ENCODE measurements at places on chromosomes 4 and X.
A peak's percentile ranks its signal among the peaks of the same experiment; 100 is the strongest.

DNA sequence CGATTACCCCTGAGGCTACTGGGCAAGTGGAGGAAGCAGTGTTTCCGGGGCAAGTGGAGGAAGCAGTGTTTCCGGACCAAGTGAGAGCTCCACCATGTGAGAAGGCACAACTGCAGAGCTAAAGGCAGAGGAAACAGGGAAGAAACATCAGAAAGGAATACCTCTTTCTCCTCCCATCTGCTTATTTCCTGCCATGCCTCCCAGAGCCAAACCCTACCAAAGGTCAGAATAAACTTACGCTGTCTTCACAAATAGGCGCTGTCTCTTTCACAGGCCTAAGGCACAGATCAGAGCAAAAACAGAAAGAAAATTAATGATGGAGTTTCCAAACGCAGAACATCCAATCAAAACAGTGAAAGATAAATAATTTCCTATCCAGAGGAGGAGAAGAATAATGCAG lies 153.0 kb downstream of the ATOH1 start:
- DNase-seq: no peak

DNA sequence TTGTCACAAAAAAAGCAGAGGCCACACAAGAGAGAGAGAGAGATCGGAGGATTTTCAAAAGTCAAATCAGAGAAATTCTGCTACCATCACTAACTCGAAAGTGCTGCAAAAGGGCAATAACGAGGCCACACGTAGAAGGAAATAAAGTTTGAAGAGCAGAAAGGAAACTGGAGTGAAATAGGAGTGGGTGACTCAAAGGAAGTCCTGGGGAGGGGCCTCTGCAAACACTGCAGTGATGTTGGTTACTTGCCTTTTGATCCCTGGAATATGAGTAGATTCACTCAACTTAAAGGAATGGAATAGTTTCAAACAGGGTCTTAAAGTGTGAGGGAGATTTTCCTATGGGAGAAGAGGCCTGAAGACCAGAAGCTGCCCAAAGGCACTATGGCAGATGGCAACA lies 663.4 kb upstream of the LCORL start:
- no peak for DNase-seq

GRCh38 chr4:10983268-10983667 lies 298.7 kb upstream of the CLNK start:
- no peak for DNase-seq

GRCh38 chr4:1164040-1164439 lies 8.3 kb downstream of the SPON2 start:
- DNase-seq: no peak

DNA sequence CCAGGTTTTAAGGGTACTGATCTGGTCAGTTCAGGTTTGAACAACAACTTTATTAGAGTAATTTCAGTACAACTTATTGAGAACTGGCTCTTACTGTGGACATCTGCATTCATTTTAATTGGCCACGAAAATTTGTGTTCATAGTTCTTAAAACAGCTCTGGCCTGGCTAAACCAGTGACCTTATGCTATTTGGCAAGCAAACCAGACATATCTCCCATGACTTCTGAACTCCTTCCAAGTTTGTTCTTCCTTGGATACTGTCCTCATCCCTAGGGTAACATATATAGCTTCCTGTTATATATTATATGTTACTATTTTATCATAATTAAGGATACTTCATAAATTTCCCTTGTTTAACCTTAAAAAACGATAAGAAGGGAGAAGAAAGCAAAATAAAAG lies 841.9 kb downstream of the TRAM1L1 start:
- DNase-seq: no peak

DNA sequence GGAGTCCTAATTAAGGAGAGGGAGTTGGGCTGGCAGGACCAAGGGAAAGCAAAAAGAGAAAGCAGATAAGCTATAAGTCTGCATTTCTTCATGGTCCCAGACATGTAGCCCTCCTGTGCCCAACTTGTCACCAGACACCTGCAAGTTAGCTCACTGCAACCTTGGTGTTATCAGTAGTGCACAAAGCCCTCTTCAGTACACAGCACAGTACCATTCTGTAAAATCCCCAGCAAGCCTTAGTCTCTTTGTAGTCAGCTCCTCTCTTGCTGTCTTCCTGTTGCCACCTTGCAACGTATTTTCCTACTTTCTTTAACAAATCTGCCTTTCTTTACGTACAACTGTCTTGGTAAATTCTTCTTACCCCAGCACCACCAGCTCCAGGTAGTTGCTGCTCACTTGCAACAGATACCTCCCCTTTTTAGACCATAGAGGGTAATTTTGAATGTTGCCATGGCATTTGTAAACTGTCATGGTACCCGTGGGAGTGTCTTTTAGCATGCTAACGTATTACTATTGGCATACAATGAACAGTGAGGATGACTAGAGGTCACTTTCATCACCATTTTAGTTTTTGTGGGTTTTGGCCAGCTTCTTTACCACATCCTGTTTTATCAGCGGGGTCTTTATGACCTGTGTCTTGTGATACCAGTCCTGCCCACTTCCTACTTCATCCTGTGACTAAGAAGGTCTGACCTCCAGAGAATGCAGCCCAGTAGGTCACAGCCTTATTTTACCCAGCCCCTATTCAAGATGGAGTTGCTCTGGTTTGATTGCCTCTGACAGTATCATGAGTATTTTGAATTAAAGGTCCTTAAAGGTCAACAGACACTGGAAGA lies 28.3 kb upstream of the AP1S2 start:
- no peak for DNase-seq

DNA sequence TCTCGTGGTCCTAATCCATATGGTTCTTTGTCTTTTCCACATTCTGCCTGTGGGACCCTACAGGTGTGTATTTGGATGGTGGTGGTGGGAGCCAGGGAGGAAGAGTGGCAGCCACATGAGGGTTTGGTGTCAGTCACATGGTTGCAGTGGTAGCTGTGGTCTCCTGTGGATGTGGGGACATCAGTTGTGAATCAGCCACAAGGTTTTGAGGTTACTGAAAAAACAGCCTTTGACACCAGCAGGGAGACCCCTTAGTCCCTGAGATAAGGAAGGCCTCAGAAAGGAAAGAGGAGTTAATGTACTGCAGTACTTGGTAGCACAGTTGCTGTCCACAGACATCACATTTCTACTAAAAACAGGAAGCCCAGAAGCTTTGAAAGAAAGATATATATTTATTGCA lies 15.8 kb upstream of the GAGE10 start:
- DNase-seq: no peak

GRCh38 chr4:26766141-26766540 lies 94.5 kb upstream of the STIM2 start:
- no peak for DNase-seq

DNA sequence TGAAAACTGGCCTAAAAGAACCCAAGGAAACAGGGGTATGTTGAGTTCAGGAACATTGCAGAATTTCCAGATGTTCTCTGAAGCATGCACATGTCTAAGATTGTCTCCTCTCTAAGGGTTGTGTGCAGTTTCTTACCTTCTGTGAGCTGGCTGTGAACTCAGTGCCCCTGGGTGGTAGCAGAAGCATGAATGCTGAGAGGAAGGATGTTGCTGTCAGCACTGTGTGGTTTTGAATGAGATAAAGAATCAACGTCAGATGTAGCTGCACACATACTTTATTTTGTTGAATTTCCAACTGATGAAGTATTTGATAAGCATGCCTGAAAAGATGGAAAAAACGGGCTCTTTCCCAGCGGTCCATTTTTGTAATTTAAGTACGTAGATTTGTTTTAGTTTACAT lies 23.8 kb upstream of the CD38 start:
- DNase-seq: peak; percentile 77

GRCh38 chr4:95050980-95051701 lies 293.4 kb downstream of the BMPR1B start:
- no peak for DNase-seq

DNA sequence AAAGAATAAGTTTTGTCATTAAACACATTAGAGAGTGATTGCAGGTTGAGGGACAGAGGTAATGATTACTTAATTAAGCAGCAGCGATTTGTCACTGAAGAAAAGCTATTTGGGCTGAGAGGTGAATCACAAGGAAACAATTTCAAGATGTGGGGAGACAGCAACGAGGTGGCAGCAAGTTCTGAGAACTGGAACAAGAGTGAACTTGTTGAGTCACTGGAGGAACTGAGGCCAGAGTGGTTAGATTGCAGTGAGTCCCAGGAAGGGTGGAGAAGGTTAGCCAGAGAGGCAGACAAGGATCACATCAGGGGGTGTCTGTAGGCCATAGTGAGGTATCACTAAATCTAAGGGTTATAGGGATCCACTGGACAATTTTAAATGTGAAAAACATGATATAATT lies 57.9 kb upstream of the TMPRSS11A start:
- no peak for DNase-seq

GRCh38 chrX:86149119-86149518 lies 868 bp downstream of the DACH2 start:
- DNase-seq: no peak

DNA sequence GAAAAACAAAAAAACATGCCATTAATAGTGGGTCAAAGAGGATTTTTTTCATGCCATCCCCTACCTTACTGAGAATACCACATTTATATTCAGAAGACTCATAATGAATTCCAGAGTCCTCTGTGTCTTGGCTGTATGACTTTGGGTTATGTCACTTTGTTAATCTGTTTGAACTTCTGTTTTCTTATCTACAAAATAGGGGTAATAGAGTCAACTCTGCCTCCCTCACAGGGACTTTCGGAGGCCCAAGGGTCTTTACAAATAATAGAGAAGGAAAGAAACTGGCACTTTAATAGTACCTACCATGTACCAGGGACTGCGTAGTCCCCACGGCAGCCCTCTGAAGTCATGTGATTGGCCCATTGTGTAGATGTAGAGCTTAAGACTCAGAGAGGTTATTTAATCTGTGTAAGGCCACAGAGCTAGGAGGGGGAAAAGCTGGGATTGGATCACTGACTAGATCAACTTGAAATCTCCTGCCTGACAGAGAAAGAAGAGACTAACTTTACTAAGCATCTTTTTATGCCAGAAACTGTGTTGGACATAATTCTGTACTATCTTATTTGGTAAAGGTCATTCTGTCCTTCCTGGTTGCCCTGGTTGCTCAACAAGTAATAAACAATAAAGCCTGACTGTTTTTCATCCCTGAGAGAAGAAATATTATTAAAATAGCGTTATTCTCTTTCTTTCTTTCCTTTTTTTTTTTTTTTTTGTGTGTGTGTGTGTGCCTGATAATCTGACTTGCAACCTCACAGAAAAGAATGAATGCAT lies 59.6 kb downstream of the NFKB1 start:
- DNase-seq: no peak

DNA sequence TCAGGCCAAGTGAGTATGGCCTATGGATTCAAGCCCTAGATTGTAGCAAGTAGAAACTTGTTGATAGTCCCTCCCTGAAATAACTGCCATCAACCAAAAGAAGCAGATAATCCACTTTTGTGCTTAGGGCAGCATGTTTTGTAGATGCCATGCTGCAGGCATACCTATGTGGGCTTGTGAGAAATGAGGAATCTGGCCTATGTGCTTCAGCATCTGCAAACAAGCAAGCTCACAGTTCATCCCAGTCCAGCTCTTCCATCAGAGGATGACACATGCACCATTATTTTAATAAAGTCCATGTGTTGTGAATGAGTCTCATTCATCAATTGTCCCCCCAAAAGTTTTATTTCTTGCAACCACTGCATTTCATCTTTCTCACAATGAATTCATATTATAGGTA lies 421.9 kb upstream of the DIPK2B start:
- no peak for DNase-seq

DNA sequence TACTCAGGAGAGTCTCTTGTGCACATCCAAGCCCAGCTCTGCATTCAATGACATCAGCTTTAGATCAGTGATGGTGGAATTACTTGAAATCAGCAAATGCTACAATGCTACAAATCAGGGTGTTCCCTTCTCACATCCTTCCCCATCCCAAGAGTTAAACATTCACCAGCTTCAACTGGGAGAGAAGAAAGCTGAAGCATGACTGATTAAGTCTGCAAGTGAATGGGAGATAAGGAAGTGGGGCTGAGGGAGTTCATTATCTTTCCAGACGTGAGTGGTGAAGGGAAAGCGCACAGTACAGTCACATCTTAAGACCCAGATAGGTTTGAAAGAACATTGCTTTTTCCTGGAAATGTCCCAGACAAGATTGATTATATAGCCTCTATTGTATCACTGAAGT lies 26.2 kb upstream of the MAP9 start:
- no peak for DNase-seq

GRCh38 chr4:152010710-152011079 lies 249.9 kb upstream of the GATB start:
- no peak for DNase-seq

DNA sequence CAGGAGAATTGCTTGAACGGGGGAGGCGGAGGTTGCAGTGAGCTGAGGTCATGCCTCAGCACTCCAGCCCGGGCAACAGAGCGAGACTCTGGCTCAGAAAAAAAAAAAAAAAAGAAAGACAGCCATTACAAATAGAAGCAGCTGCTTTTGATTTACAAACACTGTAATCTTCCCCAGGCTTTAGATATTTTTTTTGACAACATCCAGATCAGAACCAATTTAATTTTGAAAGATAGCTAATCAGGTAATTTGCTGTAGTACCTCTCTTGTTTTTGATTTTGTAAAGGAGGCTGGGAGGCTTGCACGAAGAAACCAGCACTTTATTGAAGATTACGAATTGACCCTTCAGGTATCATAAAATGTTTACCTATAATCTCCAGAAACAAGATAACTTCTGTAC lies 107.0 kb downstream of the LDB2 start:
- no peak for DNase-seq

DNA sequence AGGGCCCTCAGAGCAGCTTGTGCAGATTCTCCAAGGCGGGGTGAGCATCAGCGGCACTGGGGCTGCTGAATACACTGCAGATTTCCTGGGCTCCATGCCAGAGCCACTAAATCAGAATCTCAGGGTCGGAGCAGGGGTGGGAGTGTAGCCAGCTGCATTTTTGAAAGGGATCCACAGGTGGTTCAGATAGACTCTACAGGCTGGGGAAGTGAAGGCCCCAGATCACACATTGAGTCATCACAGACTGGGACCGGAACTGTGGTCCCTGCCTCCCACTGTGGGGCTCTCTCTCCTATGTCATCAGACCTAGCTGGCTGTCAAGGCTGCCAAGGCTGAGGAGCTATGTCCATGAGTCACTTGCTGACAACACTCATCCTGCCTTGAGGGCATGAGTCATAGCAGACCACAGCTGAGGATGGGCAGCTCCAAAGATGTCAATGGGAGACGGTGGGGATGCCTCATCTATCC lies 162.3 kb upstream of the MAMLD1 start:
- DNase-seq: peak; percentile 82

DNA sequence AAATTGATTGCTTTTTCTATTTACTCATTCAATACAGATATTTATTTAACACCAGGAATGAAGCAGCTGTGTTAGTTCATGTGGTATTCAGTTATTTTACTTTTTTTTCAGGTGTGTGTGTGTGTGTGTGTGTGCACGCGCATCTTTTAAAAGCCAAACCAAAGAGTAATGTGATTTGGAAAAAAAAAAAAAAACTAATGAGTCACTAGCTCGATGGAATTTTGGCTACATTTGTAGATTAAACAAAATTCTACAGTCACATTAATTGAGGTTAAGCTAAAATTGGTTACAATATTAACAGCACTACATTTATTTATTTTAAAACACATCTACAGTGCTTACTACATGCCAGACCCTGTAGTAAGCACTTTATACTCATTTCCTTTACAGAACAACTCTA lies 66.8 kb downstream of the HHIP start:
- DNase-seq: no peak

Measured in T-helper 1 cell (primary cell).